GM04504 (cell line): ENCODE measurements at places on chromosomes 12 and 14.

- no peak for DNase-seq
Measured at GRCh38 chr14:89458713-89459420, 41.8 kb upstream of the FOXN3 start.

DNA sequence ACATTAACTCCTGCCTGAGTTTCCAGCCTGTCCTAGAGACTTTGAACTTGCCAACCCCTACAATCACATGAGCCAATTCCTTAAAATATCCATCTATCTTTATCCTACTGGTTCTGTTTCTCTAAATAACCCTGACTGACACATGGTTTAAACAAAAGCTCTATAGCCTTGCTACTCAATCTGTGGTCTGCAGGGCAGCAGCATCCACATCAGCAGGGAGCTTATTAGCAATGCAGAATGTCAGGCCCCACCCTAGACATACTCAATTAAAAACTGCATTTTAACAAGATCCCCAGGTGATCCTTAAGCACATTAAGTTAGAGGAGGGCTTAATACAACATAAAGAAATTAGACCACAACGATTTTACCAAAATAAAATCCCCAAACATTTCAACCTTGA is 108.3 kb upstream of the CPSF6 start:
- no peak for DNase-seq

DNA sequence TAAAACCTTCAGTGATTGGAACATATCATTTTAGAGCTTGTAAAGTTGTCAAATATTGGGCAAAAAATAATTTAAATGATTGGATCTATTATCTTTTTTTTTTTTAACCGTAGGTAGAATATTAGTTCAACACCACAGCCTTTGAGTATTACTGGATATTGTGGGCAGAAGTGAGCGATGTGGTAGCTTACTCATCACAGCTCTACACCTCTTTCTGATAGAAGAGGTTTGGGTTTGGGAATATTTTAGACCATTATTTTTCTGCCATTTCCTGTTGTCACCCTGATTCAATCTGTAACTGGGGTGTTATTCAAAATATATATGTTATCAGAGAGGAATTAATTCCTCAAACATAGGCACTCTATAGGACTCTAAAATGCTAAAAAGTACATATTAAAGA is 34.8 kb upstream of the SLC38A2 start:
- DNase-seq: no peak

GRCh38 chr12:106345746-106346145 is 11.8 kb upstream of the POLR3B start:
- peak; percentile 40 for DNase-seq

- DNase-seq: no peak
Measured at GRCh38 chr12:62264706-62265105, 4.5 kb downstream of the USP15 start.

- DNase-seq: no peak
Measured at GRCh38 chr14:32578181-32578580, 249.1 kb downstream of the AKAP6 start.
